ENCODE measurements at places on chromosomes 3 and 15. TPM values are rescaled to one million over a fixed set of nuclear protein-coding genes. Genes with fewer than 3 reads are reported as not detected.

- H3K4me3 ChIP-seq, result no peak overlapping the region
- no peaks in the 10 kb centered on the region for H3K4me1 ChIP-seq
- no peaks in the 10 kb centered on the region for H3K36me3 ChIP-seq
- H3K27me3 ChIP-seq, result no peaks in the 10 kb centered on the region
Observed at GRCh38 chr3:83567935-83568334, 1390.9 kb upstream of the CADM2 start.

DNA sequence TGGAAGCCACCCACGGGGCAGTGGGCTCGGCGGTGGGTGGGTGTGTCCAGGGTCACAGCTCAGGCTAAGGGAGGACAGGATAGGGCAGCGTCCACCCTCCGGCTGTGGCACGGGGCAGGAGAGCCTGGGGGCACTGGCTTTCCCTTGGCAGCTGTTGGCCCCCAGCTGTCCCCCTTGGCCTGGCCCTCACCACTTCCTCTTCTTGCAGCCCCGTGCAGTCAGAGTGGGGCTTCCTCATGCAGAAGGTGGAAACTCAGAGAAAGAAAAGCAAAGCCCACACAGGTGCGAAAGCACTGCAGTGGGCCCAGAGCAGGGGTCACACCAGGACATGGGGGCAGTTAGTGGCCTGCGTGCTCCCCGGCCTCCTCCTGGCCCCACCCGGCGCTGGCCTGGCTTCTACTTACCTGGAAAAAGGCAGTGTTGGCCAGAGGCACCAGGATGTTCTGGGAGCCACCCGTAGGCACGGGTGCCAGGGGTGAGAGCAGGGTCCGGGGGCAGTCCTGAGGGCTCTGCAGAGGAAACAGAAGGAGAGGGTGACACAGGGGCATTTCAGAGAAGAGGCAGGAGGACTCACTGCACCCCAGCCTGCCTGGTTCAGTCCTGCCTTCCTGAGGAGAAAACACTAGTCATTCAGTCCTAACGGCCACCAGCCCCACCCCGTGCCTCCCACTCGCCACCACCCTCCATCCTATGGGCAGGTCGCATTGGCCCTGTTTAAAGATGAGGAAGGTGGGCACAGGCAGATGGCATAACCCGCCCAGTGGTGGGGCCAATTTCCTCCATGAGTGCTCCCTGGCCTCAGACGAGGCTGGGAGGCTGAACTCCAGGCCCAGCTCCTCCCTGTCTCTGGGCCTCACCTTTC lies 28.3 kb downstream of the PLXND1 start:
- H3K36me3 ChIP-seq, result peaks cover 24% of the 10 kb centered on the region
- no peak overlapping the region for H3K4me3 ChIP-seq
- no peaks in the 10 kb centered on the region for H3K27me3 ChIP-seq
- no peaks in the 10 kb centered on the region for H3K4me1 ChIP-seq
- DNase-seq, result no peak

DNA sequence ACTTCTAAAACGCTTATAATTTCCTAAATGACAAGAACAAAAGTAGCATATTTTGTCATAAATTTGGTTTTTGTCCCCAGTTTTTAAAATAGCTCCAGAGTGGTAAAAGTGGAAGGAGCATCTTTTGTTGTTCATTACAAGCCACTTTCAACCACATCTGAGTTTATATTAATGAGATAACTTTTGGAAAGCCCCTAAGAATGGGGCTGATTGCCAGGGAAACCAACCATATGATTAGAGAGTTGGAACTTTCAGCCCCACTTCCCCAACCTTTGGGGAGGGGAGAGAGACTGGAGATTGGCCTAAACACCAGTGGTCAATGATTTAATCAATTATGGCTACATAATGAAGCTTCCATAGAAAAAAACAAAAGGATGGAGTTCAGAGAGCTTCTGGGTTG lies 57.4 kb downstream of the CPA3 start:
- no peaks in the 10 kb centered on the region for H3K36me3 ChIP-seq
- H3K4me1 ChIP-seq, result no peaks in the 10 kb centered on the region
- no peak overlapping the region for H3K27ac ChIP-seq

PPM1L gene
- total RNA-seq, result 13.3 TPM

CPLX3 gene
- total RNA-seq, result not detected

CTDSPL2 gene
- total RNA-seq, result 64.5 TPM

- H3K27me3 ChIP-seq, result no peaks in the 10 kb centered on the region
- H3K4me1 ChIP-seq, result no peaks in the 10 kb centered on the region
- DNase-seq, result no peak
- peaks cover 10% of the 10 kb centered on the region for H3K36me3 ChIP-seq
- no peak overlapping the region for H3K27ac ChIP-seq
Observed at GRCh38 chr3:184836090-184836822, 24.3 kb downstream of the VPS8 start.

- H3K4me1 ChIP-seq, result no peaks in the 10 kb centered on the region
- no peak for DNase-seq
- H3K36me3 ChIP-seq, result no peaks in the 10 kb centered on the region
- no peaks in the 10 kb centered on the region for H3K27me3 ChIP-seq
- no peak overlapping the region for H3K4me3 ChIP-seq
Observed at GRCh38 chr3:187919048-187919447, 173.8 kb upstream of the BCL6 start.

DNA sequence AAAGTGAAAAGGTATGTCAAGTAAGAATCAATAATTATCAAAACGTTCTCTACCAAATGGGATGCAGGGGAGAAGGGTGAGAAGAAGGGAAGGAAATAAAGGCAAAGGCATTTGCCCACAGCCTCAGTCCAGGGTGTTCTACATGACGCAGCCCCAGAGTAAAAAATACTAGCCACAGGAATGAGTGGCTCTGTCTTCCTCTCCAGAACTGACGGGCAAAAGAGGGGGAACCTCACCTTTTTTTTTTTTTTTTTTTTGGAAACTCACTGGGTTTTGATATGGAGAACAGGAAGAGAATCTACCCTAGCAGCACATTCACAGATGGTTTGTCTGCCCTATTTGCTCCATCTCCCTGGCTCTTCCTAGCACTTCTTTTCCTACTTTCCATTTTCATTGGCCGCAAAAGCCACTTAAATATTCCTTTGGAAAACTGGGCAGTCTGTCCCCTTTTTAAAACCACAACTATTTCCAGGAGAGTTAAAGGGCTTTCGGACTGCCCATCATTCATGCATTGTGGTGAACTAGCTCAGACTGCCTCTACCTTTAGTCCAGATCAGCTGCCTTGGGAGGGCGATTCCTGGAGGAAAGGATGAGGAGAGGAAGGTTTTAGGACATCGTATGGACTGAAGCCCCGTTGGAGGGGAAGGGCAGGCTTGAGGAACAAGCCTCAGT lies 28.2 kb downstream of the B3GNT5 start:
- DNase-seq, result no peak
- peaks cover 11% of the 10 kb centered on the region for H3K4me1 ChIP-seq
- H3K36me3 ChIP-seq, result no peaks in the 10 kb centered on the region
- no peak overlapping the region for H3K27ac ChIP-seq
- no peak overlapping the region for H3K4me3 ChIP-seq

DNA sequence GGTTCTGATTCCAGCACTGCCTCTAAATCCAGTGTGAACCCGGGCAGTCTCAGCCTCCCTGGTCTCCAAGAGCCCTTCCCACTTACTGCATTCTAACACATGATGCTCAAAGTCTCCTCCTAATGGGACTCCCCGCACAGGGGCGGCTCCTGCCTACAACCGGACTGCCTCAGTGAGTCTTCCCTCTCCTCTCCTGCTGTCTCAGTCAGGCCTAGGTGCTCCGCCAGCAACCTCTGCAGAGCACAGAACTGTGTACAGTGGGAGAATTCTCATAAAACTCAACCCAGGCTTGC lies 28.9 kb downstream of the TBC1D2B start:
- no peak overlapping the region for H3K4me3 ChIP-seq
- peaks cover 59% of the 10 kb centered on the region for H3K4me1 ChIP-seq
- peaks cover 12% of the 10 kb centered on the region for H3K36me3 ChIP-seq
- DNase-seq, result no peak

TUBGCP4 gene
- 36.0 TPM for total RNA-seq

GRCh38 chr3:66297900-66298299 lies 77.1 kb downstream of the SLC25A26 start:
- no peaks in the 10 kb centered on the region for H3K27me3 ChIP-seq
- no peak for DNase-seq
- H3K4me1 ChIP-seq, result peaks cover 12% of the 10 kb centered on the region
- no peaks in the 10 kb centered on the region for H3K36me3 ChIP-seq

EHHADH gene
- total RNA-seq, result 2.0 TPM

DNA sequence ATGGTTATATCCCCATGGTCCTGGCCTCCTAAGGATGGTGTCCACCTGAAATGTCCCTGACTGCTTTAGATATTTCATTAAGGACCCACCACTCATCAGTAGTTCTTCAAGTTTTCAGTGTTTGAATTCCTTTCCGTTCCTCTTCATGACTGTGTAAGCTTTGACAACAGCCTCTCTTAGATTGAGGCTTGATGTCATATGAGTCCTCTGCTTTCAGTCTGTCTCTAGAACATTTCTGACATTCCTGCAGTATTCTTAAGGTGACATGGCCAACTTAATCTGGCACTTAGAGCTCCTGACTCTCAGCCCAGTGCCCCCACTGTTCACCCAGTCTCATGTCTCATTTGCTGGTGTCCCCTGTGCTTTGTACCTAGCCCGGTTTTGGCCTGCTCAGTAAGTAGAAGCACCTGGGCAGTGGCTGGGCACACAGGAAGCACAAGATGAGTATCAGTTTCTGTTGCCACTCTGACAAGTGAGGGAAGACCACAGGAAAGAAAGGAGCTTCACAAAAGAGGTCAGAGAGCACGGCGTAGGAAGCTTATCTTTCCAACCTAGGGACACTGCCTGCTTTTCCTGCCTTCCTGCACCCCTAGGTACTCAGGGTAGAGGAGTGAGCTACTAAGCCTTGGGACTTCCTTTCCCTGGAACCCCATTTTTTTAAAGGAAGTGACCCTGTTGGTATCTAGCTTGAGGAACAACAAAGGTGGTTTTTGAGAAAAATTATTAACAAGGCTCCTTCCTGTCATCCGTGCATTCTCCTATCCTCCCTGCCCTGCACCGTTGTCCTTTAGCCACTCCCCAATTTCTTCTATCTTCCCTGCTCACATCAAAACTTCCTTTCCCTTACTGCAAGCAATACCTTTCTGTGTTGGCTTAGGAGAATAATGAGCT lies 103.1 kb downstream of the KLHL25 start:
- H3K27me3 ChIP-seq, result no peaks in the 10 kb centered on the region
- no peak for DNase-seq
- H3K27ac ChIP-seq, result peak overlapping the region; percentile 15
- H3K4me3 ChIP-seq, result no peak overlapping the region
- H3K36me3 ChIP-seq, result peaks cover 9% of the 10 kb centered on the region

- no peaks in the 10 kb centered on the region for H3K36me3 ChIP-seq
- H3K4me1 ChIP-seq, result no peaks in the 10 kb centered on the region
- H3K4me3 ChIP-seq, result no peak overlapping the region
- no peaks in the 10 kb centered on the region for H3K27me3 ChIP-seq
- no peak for DNase-seq
Observed at GRCh38 chr3:43531835-43532234, 90.0 kb downstream of the ANO10 start.

DNA sequence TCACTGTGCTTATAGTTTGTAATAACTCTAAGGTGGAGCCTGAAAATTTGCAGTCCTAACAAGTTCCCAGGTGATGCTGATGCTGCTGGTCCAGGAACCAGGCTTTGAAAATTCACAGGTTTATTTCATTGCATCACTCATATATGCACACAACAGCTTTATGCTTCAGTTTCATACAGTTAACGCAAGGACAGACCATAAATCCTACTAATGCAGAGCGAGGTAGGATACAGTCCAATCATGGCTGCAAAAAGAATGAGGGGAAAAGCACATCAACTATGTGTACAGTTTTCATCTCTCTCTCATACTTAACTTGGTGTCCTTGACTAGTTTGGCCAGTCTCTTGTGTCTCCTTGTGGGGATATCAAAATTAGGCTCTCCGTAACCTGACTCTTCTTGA lies 135.1 kb downstream of the SLCO3A1 start:
- no peak for DNase-seq
- H3K27me3 ChIP-seq, result no peaks in the 10 kb centered on the region

EXD1 gene
- total RNA-seq, result not detected

TFDP2 gene
- total RNA-seq, result 29.2 TPM
